A549 treated with AZD2906 at 1 μM for 4 hours (cell line): ENCODE measurements at places on chromosomes 4 and X. TPM values are rescaled to one million over a fixed set of nuclear protein-coding genes. Genes with fewer than 3 reads are reported as not detected.

The EVC gene
- total RNA-seq: 8.0 to 10.5 TPM (median 9.3 TPM) in 5 replicates

The PPP2R3B gene
- 18.2 to 25.8 TPM (median 22.6 TPM) in 5 replicates for total RNA-seq

The TAF7L gene
- 0.08 to 0.23 TPM (median 0.10 TPM) in 5 replicates for total RNA-seq

The CT47A1 gene
- not detected in 5 replicates for total RNA-seq

The ANK2 gene
- total RNA-seq: 0.57 to 0.74 TPM (median 0.68 TPM) in 5 replicates
